ENCODE measurements at places on chromosomes 4 and X.

- no peak for DNase-seq
These were observed 281.9 kb downstream of the PTTG2 start for GRCh38 chr4:38242101-38242500.

GRCh38 chr4:182684796-182685195, 232.4 kb downstream of the DCTD start:
- no peak for DNase-seq

DNA sequence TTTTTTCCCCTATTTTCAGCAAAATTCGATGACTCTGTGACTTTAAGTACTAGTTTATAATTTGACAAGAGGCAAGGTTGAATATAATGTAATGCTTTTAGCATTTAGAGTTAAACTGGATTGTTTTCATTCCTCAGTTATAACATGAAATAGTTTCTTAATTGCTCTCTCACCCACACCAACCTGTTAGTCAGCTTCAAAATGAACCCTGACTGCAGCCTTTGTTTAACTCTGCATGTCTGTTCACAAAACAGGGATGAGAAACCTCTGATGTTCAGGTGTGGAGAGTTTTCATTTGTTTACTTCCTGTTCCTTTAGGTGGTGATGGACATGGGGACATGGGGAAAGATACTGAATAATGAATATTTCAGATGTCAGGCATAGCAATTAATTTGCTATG, 49.9 kb upstream of the MND1 start:
- no peak for DNase-seq

- DNase-seq: no peak
These were observed 432.3 kb upstream of the ATOH1 start for GRCh38 chr4:93396272-93396671.

- DNase-seq: no peak
These were observed 353.9 kb downstream of the GPAT3 start for GRCh38 chr4:83889802-83890201.

- DNase-seq: peak; percentile 35
These were observed 63.7 kb downstream of the SEC24D start for GRCh38 chr4:118772081-118772766.
